ENCODE measurements at places on chromosomes 4 and X.

- DNase-seq: no peak
Measured at GRCh38 chr4:153705743-153706468, 21.8 kb downstream of the TLR2 start.

- no peak for DNase-seq
Measured at GRCh38 chrX:104566681-104567501, 892 bp downstream of the IL1RAPL2 start.

GRCh38 chr4:147340111-147340510 is 140.8 kb upstream of the EDNRA start:
- DNase-seq: no peak

GRCh38 chr4:100988876-100989275 is 358.4 kb downstream of the PPP3CA start:
- no peak for DNase-seq

DNA sequence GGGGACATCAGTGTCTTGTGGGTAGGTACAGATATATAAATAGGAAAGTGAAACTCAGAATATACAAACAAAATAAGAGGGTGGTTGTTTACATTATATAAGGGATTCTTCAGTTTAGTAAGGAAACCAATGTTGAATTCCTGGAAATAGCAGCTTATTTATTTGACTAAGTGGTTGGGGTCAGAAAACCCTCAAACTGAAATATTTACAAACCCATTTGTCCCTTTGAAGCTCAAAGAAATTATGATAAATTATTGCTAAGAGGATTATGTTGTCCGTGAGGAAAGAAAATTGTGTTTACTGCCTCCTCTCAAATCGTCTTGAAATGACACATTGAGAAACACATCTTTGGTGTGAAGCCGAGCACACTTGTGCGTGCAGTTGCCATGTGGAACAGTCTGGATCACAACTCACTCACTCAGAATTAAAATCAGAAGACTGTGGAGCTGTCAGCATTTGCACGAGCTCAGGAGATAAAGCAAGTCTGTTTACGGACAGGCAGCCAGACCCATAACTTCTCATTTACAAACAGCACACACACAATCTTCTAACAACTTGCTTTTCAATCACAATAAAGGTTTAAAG is 46.8 kb upstream of the SETD7 start:
- no peak for DNase-seq

DNA sequence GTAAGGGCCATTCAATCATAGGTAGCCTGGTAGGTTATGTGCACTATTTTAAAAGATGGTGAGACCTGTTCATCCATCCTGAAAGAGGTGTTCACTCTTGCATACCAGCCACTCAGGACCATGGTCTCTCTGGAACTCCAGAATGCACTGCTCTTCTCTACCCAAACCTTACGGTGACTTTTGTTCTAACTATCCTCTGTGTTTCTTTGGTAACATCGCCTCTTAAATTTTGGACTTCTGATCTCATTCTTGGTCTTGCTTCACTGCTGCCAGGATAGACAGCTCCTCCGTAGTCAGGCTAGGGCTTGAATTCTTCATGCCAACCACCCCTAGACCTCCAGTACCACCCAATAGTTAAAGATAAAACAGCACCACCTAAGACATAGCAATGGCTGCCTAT is 346.3 kb upstream of the GALNT7 start:
- no peak for DNase-seq

GRCh38 chr4:111761531-111761930 is 383.7 kb upstream of the FAM241A start:
- DNase-seq: no peak

DNA sequence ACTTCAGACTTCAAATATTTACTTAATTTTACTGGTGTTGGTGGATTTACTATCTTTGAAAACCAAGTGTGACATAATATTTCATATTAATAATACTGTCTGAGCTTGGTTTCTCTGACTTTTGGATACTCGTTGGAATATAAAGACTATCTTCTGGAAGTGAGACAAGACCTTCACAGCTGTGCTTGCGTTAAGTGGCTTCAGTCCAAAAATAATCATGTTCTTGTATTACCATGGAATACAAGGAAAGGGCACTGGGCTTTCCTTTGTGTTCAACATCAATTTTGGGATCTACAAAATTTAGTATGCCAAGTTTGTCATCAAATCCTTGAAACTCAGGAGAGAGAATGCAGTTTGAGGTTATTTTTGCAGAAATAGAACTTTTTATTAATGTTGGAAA is 712.4 kb upstream of the LCORL start:
- DNase-seq: no peak

GRCh38 chr4:185638093-185638492 is 102.8 kb upstream of the PDLIM3 start:
- no peak for DNase-seq

GRCh38 chrX:10936976-10937375 is 174.2 kb upstream of the HCCS start:
- no peak for DNase-seq

DNA sequence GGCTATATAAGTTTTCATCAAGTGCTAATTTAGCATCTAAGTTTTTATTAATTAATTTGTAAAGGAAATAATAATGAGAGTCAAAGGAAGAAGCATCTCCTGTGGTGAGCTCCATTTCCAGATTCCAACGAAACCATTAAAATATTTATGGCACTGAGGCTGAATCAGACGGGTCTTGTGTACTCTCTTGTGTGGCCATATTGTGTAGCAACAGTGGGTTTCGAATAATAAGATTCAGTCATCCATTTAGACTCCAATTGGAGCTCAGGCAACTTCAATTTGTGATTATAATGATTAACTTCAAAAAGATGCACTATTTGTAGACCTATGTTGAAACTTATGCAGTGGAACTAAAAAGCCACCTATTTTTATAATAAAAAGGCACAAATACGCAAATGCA is 82.4 kb downstream of the SNCA start:
- no peak for DNase-seq

DNA sequence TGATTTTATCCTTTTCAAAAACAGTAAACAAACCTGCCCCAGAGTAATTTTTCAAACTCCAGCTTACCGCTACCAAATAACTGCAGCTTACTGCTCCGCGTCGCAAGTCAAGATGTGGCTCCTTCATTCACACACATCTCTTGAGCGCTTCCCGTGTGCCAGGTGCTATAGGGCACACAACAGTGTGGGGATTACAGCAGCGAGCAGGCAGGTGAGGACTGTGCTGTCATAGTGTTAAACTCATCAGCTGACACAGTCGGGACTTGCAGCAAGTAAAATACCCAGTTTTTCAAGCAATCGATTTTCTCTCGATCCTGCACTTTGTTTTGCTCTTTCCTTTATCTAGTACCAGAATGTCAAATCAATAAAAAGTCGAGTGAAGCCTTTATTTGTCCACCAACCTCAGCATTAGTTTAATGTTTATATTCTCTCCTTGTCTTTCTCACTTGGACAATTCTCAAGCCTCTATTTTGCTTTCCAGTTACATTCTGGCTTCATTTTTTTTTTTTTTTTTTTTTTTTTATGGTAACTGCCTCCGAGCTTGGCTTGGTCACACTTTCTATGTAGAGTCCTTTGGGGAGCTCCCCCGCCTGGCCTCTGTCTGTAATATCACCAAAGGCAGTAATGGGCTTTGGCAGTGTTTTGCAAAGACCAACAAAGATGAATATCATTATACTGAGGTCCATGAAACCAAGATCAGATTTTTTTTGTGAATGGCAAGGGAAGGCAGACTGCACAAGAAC is 8.3 kb upstream of the ASB5 start:
- no peak for DNase-seq

DNA sequence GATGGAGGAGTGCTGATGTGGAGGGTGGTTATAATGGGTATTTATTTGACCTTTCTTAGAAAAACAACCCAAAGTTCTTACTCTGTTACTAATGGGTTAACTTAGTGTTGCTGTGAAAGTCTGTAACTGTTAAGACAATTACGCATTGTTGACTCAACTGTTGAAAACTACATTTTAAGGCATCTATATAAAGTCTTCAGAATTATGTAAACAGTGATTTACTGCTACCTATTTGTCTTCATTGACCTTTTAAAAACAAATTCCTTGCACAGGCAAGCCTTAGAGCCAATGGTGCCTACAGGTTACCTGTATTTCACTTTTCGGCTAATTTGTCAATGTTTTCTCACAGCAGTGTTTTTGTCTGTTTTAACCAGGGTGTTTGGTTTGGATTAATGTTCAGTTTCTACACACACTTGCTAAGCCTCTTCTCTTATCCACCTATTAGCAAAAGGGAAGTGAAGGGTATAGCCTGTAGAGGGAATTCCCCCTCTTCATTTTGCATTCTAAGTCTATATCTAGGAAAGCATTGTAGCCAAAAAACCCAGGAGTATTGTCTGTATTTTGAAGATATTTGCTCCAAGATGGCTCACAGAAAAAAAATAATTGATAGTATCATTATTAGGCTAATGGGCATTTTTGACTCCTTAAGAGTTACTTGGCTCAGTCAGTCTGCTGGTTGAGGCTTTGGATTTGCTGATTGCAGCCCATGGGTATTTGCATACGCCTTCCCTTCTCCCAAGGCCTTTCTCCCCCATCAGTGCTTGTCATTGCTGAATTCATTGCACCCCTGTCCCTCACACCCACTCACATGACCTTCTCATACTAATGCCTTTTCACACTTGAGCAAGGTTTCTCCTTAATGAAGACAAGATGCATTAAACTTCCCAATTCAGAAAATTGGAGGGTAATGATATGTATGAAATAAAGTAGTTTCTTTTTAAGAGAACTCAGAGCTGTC is 30.5 kb downstream of the AFF1 start:
- DNase-seq: no peak

DNA sequence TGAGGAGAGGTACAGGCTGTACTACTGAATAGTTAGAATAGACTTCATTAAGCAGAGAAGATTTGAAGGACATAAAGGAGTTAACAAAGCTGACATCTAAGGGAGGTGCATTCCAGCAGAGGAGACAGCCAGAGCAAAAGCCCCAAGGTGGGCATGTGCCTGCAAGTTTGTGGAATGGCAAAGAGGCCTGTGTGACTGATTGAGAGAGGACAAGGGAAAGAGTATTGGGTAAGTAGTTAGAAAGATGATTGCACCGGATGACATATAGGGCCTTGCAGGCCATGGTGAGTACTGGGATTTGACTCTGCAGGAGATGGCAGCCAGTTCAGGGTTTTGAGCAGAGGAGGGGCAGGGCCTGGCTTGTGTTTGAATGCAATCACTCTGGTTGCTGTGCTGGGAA is 55.9 kb downstream of the FMR1NB start:
- no peak for DNase-seq

DNA sequence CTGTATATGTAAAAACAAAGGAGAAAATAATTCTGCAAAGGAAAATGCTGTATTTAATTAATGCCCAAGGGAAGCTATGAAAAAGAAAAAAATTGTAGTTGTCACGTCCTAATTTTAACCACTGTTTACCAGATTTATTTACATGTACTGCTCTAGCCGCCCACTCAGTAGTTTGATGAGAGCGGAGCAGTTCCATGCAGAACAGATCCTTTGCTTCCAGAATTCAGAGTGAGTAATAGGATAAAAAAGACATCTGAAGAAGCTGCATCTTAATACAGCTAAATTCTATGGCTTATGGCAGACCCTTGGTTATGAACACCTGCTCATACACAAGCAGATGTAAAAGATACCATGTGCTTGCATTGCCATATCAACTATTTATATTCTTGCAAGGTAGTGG is 287.0 kb downstream of the GASK1B start:
- DNase-seq: no peak
